Left ventricle myocardium inferior (tissue), 1 donor: ENCODE measurements at places on chromosomes 5 and 9.

GRCh38 chr9:115992834-115993233 lies 160.8 kb upstream of the PAPPA start:
- no peak overlapping the region for H3K27ac ChIP-seq
- H3K4me1 ChIP-seq, result no peaks in the 10 kb centered on the region
- no peak for DNase-seq
- no peaks in the 10 kb centered on the region for H3K36me3 ChIP-seq
- H3K4me3 ChIP-seq, result no peak overlapping the region

- no peak for DNase-seq
- no peaks in the 10 kb centered on the region for H3K27me3 ChIP-seq
- H3K4me3 ChIP-seq, result peak overlapping the region; percentile 73
- no peaks in the 10 kb centered on the region for H3K36me3 ChIP-seq
Observed at GRCh38 chr5:141479776-141480175, 4.0 kb downstream of the PCDHGC3 start.

DNA sequence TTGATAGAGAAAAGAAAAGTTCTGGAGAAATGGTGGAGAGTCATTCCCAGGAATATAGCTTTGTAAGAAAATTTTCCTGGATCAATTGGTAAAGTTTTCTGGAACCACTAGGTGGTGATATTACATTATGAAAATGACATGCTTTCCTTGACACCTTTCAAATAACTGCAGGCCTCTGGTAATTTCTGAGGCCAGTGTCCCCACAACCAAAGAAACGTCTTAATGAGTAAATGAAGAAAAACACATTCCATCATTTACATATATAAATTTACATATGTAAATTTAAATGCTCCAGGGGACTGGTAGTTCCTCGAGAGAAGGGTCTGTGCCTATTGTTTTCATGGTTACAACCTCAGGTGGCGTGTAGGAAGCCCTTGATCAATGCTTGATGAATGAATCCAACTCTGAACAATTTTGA lies 17.2 kb upstream of the RGS3 start:
- H3K27ac ChIP-seq, result peak overlapping the region; percentile 72
- peaks cover 14% of the 10 kb centered on the region for H3K4me1 ChIP-seq
- H3K4me3 ChIP-seq, result no peak overlapping the region
- no peaks in the 10 kb centered on the region for H3K36me3 ChIP-seq

DNA sequence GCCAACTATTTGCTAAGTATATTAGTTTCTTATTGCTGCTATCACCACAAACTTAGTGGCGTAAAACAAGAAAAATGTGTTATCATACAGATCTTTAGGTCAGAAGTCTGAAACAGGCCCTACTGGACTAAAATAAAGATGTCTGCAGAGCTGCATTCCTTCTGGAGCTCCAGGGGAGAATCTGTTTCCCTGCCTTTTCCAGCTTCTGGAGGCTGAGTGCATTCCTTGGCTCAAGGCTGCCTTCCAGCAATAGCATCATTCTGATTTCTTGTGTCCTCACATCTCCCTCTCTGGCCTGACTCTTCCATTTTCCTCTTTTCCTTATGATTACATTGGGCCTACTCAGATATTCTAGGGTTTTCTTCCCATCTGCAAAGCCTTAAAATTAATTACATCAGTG lies 15.9 kb downstream of the MAN2A1 start:
- H3K4me1 ChIP-seq, result peaks cover 23% of the 10 kb centered on the region
- H3K36me3 ChIP-seq, result no peaks in the 10 kb centered on the region
- H3K27ac ChIP-seq, result no peak overlapping the region
- no peaks in the 10 kb centered on the region for H3K27me3 ChIP-seq
- H3K4me3 ChIP-seq, result no peak overlapping the region

- H3K27ac ChIP-seq, result peak overlapping the region; percentile 90
- peaks cover 66% of the 10 kb centered on the region for H3K4me1 ChIP-seq
- no peaks in the 10 kb centered on the region for H3K36me3 ChIP-seq
- H3K27me3 ChIP-seq, result peaks cover 76% of the 10 kb centered on the region
Observed at GRCh38 chr5:141807329-141807728, 70.9 kb downstream of the PCDH1 start.

DNA sequence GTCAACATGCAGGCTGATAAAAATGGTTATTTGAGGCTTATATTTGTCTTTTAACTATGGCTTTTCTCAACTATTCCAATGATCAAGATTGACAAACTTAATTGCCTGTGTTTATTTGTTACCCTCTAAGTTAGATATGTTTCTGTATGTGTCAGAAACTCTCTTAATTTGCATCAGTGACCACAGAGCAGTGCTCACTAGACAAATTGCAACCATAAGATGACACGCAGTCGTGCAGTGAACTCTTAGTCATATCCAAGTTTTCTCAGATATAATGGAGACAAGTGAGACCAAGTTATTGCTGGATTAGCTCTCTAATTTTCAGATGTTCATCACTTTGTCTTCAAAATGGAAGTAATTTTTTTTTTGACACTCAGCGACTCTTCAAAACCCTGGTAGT lies 342.2 kb upstream of the RFX3 start:
- no peaks in the 10 kb centered on the region for H3K4me1 ChIP-seq
- no peak overlapping the region for H3K4me3 ChIP-seq
- no peaks in the 10 kb centered on the region for H3K27me3 ChIP-seq
- no peak for DNase-seq

DNA sequence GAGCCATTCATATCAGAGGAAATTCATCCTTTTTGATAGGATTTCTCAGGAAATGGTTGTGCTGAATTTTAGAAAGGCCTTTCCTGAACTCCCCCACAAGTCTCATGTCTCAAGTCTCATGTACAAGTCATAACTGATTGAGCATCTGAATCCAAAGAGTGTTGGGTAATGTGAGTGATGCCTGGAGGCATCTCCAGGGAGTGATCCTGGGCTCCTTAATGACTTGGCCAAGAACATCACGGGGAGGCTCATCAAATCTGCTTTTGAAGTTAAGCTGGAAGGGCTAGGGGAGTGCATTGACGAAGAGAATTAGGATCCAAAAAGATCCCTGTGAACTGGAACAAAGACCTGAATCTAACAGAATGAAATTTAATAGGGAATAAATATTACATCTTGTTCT lies 79.2 kb downstream of the MAST4 start:
- H3K27ac ChIP-seq, result no peak overlapping the region
- H3K27me3 ChIP-seq, result no peaks in the 10 kb centered on the region
- peaks cover 32% of the 10 kb centered on the region for H3K4me1 ChIP-seq
- DNase-seq, result no peak
- no peaks in the 10 kb centered on the region for H3K36me3 ChIP-seq
- no peak overlapping the region for H3K4me3 ChIP-seq

GRCh38 chr9:124208571-124208970 lies 49.2 kb upstream of the NEK6 start:
- peaks cover 3% of the 10 kb centered on the region for H3K4me1 ChIP-seq
- H3K27ac ChIP-seq, result no peak overlapping the region
- H3K4me3 ChIP-seq, result no peak overlapping the region
- H3K36me3 ChIP-seq, result no peaks in the 10 kb centered on the region
- DNase-seq, result no peak

DNA sequence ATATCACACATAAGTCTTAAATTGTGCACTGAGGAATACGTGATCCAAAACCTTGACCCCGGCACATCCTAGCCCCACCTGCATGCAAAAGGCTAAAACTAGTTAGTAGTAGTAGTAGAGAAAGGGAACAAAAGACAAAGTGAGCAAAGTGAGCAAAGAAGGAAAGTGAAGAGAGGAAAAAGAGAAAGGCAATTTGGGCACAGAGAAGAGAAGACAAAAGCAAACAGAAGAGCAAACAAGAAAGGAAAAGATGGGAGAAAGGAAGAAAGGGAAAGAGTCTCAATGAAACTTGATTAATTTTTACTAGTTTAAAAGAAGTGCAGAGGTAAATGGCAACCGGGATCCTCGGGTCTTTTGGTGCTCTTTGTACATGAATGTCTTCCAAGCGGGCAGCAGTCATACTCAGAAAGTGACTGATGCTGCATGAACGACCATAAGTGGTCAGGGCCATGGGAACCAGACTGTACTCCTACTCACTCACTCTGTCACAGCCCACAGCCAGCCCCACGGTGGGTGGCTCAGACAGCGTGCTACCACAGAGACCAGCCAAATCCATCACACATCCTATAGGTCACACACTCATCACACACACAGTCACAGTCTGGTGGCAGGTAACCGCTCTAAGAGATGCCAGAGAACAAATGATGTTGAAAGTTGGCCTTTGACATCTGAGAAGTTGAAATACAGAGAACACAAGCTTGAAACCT lies 203.9 kb downstream of the FBN2 start:
- H3K4me1 ChIP-seq, result peaks cover 15% of the 10 kb centered on the region
- no peak overlapping the region for H3K27ac ChIP-seq
- peaks cover 15% of the 10 kb centered on the region for H3K36me3 ChIP-seq
- no peak overlapping the region for H3K4me3 ChIP-seq
- no peak for DNase-seq
- H3K27me3 ChIP-seq, result no peaks in the 10 kb centered on the region
